T follicular helper cell (primary cell): ENCODE measurements at places on chromosomes 11 and 22.

DNA sequence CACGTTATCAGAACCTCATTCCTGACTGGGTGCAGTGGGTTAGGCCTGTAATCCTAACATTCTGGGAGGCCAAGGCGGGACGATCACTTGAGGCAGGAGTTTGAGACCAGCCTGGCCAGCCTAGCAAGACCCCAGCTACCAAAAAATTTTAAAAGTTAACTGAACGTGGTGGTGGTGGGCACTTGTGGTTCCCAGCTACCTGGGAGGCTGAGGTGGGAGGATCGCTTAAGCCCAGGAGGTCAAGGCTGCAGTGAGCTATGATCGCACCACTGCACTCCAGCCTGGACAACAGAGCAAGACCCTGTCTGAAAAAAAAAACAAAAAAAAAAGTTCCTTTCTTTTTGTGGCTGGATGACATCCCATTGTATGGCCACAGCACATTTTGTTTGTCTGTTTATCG lies 67.7 kb upstream of the PPP6R3 start:
- no peak for DNase-seq

GRCh38 chr22:42327462-42328129 lies 57.1 kb upstream of the TCF20 start:
- no peak for DNase-seq

GRCh38 chr11:2730272-2731129 lies 30.7 kb upstream of the KCNQ1OT1 start:
- no peak for DNase-seq

- DNase-seq: no peak
Measured at GRCh38 chr11:1499899-1500298, 13.3 kb upstream of the MOB2 start.

DNA sequence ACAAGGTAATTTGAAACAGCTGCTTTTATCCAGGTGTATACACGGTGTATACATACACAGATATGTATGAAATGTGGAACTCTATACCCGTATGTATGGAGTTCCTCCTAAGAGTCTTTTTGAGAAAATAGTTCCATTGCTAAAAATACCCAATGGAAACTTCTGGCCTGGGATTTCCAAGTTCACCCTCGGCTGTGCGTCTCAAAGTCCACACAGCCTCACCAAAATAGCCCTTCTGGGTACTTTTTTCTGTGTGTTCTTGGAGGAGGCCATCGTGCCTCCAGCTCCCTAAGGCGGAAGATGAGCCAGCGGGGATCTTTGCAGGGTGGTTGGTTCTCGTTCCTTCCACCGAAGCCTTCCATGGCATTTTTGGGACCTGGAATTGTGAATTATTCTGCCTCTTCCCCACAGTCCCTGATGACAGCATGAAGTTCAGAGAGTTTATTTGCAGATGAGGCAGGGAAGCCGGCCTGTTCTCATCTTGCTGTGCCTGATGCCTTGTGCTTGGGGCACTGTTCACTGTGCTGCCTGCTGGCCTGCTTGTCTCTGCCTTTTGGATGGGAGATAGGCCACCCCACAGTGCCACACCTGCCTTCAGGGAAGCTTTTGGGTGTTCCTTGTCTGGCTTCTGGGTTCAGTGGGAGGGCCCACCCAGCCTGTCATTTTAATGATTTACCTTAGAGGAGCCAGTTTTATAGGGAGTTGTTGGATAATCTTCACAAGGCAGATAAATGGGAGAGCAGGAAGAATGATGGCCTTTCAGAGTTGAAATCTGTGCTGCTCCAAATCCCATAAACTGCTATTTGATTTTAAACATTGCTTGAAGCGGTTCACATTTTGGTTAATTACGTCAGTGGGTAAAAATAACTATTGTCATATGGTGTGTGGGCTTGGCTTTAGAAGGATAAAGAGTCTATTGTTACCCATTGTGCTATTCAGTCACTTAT lies 112.7 kb upstream of the OR4B1 start:
- no peak for DNase-seq

DNA sequence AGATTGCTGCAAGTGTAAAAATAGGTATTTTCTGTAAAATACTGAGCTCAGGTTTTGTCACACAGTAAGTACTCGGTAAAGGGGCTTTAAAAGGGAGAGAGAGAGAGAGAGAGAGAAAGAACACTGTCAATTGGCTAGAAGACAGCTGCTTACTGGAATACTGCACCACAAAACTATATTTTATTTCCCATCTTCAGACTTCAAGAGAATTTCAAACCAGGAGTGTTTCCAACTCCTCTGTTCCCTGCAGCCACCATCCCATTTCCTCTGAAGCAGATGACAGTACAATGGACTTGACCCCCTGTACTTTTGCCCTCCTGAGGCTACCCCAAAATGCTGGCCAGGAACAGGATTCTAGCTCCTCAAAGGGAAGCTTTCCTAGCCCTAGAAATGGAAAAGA lies 89.7 kb downstream of the RELT start:
- DNase-seq: no peak

DNA sequence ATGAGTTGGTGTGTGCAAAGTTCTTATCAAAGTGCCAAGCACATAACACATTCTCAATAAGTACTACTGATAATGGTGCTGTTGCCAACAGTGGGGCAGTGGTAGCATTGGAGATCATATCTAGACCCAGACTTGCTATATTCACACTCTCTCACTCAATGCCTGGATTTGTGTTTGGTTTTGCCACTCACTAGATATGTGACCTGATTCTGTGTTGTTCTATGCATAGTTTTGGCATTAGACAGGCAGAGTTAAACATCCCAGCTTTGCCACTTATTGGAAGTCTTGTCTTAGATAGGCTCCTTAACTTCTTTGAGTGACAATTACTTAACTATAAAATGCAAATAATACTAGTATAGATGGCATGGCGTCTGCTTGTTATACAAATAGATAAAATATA lies 642.6 kb upstream of the CCDC179 start:
- DNase-seq: no peak

DNA sequence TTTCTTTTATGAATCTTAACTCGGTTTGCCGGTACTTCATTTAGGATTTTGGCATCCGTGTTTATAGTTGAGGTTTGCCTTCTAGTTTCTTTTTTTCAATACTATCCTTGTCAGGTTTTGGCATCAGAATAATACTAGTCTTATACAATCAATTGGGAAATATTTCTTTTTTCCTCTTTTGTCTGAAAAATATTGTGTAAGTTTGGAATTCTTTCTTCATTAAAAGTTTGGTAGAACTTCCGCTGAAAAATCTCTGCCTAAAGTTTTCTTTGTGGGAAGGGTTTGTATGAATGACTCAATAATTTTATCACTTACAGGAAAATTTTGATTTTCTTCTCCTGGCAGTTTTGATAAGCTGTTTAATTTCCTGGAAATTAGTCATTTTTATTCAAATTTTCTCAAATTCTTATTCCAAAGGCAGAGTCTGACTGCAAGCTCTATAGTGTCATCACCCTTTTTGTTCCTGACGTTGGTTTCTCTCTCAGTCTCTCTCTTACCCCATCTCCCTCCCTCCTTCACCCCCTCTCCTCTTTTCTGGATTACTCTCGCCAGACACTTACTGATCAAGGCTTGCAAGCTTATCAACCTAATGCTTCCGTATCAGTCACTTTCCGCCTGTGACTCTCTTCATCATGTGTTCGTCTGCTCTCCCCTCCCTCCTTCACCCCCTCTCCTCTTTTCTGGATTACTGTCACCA lies 555.7 kb downstream of the TBC1D22A start:
- DNase-seq: no peak

DNA sequence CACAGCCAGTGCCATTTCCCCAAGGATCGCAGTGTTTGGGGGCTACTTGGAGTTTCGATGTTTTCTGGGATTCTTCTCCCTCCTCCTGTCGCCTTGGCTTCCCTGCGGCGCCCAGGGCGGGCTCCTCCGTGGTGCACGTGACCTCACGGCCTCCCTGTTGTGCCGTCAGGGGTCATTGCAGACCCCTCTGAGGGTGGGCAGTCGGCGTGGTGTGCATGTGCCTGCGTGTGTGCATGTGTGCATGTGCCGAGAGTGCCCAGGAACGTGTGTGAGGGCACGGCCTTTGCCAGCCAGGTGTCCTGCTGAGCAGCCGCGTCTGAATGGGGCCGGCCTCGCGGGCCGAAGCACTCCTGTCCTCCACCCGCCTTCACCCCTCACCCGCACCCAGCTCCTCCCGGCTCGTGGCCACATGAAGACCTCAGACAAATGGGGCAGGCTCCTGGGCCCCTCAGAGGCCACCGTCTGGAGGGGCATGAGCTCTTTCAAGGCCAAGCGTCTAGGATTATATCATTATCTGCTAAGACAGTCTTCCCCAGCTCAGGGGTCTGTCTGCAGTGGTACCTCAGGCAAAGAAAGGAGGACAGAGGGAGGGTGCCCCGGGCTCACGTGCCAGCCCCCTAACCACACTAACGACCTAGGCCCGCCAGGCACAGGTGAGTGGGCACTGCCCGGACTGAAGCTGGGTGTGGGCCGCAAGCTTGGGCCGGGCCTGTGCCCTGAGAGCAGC lies 9.4 kb upstream of the MRPL23 start:
- DNase-seq: no peak

DNA sequence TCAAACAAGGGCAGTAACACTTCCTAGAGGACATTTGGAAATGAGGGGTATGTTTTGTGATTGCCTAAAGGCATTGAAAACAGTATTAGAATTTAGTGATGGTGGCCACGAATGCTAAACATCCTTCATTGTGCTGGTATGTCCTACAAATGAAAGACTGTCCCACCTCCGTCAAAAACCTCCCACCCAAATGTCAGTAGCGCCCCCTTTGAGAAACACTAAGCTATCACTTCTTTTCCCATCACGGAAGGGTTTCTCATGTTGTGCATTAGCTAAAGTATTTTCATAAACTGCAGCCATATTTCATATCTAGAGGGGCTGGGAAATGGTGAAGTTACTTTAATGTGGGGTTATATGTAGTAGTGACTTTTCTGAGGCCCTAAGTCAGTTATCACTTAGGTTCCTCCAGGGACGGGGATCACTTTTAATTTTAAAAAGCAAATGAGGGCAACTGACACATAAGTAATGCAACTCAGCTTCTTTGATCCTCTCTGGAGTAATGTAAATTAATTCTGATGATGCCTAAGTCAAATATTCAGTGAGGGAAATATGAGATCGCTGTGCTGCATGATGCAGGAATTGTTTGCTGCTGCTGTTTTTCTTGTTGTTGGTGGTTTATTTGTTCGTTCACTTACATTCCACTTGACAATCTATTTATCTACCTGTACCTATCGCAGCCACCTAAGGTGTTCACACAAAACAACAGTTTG lies 1403.4 kb upstream of the TENM4 start:
- DNase-seq: no peak

DNA sequence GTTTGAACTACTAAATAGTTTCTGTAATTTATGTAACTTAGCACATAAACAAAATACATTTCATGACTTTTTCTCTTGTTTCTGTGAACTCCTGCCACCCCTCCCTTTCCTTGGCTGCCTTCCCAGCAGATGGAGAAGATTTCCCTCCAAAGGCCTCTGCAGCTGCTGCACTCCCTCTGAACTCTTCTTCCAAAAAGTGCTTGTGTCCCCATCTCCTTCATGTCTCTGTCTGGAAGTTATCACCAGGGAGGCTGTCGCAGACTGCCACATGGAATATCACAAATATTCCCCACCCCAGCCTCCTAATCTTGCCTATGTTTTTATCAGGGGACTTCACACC lies 1068.3 kb downstream of the OPCML start:
- no peak for DNase-seq

DNA sequence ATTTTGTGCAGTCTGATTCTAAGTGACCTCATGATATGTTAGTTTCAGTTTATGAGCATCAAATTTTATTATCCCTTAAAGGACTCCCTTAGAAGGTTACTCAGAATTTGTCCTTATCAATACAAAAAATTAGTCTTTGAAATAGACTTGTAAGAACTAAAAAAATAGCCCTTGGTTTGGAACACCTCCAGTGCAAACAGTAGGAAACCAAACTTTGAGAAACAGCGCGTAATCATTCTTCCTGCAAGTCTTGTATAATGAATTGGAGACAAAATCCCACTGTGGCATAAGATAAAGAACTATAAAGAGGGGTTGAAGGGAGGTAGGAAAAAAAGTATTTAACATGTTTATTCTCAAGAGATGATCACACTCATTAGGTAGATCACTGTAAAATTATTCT lies 10.8 kb upstream of the MSANTD4 start:
- DNase-seq: no peak

DNA sequence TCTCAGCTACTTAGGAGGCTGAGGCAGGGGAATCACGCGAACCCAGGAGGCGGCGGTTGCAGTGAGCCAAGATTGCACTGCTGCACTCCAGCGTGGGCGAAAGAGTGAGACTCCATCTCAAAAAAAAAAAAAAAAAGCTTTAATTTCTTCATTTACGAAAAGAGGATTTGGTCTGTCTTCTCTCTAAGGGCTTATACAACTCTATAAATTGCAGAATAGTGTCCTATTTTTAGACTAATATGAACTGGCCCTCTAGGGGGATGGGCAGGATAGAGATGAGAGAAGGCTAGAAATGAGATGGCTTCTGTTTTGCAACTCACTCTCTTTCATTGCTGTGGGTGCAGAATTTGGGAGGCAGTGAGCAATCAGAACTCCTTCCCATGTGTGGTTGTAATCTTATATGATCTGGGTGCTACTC lies 11.3 kb downstream of the MAML2 start:
- DNase-seq: no peak

DNA sequence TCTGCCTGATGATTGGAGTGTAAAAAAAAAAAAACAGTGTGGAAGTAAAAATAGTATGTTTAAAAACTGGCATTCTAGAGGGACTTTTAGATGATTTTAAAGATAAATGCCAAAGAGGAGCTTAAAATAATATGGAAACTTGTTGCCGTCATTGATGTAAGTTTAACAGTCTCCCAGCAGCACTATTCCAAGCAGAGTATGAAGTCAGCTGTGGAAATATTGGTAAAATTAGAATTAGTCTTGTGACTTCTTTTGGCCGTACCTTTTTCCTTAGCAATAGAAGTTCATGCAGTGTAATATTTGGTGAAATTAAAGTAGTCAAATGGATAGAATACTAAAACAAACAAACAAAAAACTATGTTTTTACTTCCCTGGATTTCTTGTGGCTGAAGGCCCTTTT lies 134.9 kb downstream of the METTL15 start:
- no peak for DNase-seq
